NT2/D1 (cell line): ENCODE measurements at places on chromosomes 6 and 20.

DNA sequence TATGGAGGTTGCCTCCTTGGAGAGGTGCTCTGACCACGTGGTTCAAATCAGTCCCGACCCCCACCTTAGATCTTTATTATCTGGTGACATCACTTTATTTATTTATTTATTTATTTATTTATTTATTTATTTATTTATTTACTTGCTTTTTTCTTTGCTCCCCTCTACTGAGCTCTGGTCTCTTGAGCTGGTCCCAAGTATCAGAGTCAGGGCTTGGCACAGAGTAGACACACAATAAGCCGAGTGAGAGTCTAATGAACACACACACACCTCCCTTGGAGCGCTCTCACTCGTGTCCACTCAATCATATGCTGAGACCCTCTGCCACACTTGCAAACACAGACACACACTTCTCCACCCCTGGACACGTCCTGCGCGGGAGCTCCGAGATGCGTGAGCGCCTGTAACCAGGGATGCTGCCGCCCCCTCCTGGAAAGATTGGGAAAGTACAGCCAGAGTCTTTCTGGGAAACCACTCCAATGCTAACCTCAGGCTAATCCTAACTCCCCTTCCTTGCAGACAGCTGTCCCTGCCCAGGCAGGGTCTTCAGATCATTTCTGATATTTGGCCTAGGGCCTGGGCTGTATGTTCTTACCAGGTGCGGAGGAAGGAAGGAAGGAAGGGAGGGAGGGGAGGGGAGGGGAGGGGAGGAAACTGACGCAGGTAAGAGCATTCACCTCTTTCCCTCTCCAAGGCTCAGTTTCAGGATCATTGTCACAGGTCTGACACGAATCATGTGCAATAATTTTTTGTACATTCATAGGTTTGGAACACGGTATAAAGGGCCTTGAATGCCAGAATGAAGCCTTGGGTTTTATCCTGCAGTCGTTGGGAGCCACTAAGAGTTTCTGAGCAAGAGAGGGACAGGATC, 70.9 kb downstream of the STK35 start:
- DNase-seq = peak; percentile 43

GRCh38 chr6:69007781-69008180, 372.7 kb downstream of the ADGRB3 start:
- DNase-seq = no peak

GRCh38 chr6:162372106-162372505, 355.5 kb downstream of the PRKN start:
- DNase-seq = no peak

- DNase-seq = no peak
Observed at GRCh38 chr6:72639920-72640614, 18.2 kb downstream of the KCNQ5 start.

- DNase-seq = no peak
Observed at GRCh38 chr20:49326026-49326425, 48.2 kb upstream of the ZNFX1 start.

GRCh38 chr20:33391722-33392415, 9.4 kb downstream of the CDK5RAP1 start:
- peak; percentile 30 for DNase-seq

GRCh38 chr6:24974182-24975171, 38.7 kb upstream of the RIPOR2 start:
- DNase-seq = no peak

DNA sequence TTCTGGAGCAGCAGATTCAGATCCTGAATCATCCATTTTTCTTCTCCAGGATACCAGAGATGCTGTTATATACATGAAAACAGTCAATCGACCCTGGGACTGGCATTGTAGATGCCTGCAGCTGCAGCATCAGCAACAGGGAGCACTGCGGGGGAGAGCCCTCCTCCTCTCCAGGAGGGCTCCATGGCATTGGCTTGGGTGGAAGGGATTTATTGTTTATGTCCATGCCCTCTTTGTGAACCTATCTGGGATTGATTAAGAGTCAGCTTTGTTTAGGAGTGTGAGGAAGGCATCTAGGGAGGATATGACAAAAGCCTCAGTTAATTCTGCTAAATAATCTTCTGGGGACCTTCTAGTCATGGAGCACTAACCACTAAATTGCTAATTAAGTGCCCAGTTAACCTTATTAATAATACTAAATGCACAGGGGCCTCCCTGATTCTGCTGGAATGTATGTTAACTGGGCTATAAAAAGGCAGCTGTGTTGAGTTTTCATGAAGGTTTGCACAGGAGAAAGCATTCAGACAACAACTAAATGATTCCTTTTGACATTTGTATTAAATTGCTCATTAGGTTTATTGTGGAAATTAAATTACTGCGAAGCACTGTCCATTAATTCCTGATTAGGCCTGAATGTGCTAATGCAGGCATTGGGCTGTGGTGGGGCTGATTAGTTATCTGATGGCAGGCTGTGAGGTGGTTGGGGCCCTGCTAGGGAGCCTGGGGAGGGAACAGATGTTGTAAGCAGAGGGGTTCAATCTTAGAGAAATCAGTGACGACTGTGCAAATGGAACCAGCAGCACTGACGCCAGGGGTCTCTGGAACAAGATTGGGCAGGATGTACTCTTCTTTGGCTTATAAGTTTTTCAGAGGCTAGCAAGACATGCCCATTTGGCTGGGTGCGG, 57.6 kb downstream of the IMPG1 start:
- DNase-seq = no peak

DNA sequence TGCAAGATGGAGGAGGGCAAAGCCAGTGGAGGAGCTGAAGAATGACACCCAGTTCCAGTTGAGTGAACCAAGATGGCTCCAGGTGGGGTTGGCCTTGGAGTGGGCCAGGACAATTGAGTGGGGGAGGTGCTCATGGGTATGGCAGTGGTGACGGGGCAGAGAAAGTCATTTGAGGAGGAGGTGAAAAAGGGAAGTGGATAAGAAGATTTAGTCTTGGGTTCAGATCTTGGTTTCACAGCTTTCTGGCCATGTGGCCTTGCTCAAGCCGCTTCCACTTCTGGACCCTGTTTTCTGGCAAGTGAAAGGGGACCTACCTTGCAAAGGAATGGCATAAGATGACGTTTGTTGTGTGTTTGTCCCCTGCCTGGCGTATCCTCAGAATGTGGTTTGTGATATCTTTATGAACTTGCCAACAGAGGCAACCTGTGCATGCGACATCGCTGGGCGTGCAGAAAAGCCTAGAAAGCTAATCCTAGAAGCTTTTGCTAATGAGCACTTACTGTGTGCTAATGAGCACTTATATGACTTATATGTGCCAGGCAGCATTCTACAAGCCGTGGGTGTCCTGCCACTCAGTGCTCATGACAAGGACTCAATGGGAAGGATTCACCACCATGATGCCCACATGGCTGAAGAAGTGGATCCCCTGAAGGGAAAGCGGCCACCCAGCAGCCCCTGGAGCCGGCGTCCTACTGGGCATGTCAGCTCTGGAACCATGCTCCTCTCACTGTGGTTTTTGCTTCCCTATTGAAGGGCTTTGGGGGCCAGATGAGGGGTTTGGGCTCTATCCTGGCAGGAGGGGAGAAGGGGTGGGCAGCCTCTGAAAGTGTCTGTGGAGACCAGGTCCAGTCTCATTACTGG, 23.6 kb upstream of the STX16 start:
- no peak for DNase-seq

DNA sequence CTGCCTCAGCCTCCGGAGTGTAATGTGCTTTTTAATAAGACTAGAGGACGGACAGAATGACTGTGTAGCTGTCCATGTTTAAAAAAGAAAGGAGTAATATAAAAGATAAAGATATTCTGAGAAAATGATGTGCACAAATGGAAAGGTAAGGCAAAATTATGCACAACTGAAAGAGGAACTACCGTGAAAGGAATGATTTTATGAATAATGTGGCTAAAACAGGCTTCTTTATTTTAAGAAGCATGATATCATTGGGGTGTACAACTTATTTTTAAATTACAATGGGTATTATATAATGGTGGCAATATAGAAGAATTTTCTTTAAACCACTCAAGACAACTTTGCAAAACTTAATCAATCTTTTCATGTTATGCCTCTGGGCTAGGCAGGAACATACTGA, 78.1 kb downstream of the FIG4 start:
- no peak for DNase-seq

DNA sequence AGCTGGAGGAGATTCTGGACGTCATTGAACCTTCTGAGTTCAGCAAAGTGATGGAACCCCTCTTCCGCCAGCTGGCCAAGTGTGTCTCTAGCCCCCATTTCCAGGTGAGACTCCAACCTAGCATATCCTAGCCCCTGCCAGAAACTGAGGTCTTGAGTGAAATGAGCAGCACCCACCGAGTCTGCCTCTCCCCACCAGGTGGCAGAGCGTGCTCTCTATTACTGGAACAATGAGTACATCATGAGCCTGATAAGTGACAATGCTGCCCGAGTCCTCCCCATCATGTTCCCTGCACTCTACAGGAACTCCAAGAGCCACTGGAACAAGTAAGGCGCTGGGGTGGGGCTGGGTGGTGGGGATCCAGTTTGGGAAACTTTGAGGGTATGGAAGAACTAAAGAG, 4.6 kb downstream of the MEA1 start:
- no peak for DNase-seq

DNA sequence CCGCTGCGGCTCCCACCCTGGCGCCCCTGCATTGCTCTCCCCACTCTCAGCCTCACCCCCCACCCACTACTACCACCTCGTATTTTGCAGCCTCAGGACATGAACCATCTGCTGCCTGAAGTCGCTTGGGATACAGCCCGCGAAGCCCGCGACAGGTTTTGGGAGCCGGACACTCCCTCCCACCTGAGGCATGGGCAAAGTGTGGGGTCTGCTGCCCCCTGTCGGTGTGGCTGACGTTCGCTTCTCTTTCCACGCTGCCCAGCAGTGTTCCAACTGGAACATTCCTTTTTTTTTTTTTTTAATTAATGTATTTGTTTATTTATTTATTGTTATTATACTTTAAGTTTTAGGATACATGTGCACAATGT, 15.3 kb upstream of the LPA start:
- DNase-seq = no peak

GRCh38 chr20:38217791-38218565, 42.6 kb downstream of the KIAA1755 start:
- peak; percentile 27 for DNase-seq

DNA sequence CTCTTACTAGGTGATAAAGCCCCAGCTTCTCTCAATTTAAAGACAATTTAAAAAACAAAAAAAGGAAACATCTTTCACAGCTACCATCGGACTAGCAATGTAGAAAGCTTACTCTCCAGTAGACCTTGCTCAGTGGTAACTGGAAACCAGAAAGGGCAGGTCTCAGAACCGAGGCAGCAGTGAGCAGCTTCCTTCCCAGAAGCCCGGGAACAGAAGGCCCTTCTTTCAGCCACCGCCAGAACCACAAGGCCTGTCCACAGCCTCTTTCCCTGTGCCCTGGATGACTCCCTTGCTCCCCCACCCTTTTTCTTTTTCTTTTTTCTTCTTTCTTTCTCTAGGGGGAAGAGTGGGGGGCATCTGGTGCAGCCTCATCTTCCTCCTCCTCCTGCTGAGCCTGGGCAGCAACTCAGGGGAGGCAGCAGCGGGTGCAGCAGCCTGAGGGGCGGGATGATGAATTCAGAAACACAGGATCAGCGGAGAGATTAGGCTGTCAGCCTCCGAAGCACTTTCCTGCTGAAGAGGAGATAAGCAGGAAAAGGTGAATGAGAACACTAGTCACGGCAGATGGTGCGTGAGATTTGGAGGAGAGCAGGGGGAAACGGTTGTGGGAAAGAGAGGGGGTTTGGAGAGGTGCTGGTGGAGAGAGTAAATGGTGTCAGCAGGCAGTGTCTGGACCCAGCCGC, 158.5 kb downstream of the ID4 start:
- no peak for DNase-seq

DNA sequence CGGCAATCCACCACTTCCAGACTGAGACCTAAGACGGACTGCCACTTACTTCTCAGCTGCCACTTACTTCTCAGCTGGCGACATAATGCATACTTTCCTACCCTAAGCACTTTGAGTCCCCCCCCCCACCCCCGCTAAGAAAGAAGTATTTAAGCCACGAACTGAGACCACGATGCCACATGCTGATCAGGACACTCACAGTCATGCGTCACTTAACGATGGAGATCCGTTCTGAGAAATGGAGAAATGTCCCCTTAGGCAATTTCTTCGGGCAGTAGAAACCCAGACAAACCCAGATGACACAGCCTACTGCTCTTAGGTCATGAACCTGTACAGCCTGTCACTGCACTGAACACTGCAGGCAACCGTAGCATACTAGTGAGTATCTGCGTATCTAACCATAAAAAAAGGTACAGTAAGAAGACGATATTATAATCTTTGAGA, 690 bp downstream of the IFNGR1 start:
- no peak for DNase-seq

DNA sequence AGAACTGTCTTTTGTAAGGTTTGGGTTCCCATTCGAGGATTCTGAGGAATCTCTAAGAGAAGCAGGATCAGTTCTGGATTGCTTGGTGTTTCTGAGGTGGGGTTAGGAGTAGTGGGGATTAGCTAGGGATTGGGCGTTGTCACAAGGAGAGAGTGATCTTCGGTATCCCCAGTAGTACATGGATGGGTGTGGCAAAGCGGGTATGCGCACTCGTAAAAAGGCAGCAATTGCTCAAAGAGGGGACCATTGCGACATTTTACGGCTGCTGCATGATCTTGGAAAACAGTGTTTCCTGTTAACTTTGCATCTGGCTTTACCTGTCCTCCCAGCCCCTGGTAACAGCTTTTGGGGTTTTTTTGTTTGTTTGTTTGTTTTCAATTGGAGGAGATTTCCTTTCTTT, 9.7 kb upstream of the ZSCAN9 start:
- no peak for DNase-seq

DNA sequence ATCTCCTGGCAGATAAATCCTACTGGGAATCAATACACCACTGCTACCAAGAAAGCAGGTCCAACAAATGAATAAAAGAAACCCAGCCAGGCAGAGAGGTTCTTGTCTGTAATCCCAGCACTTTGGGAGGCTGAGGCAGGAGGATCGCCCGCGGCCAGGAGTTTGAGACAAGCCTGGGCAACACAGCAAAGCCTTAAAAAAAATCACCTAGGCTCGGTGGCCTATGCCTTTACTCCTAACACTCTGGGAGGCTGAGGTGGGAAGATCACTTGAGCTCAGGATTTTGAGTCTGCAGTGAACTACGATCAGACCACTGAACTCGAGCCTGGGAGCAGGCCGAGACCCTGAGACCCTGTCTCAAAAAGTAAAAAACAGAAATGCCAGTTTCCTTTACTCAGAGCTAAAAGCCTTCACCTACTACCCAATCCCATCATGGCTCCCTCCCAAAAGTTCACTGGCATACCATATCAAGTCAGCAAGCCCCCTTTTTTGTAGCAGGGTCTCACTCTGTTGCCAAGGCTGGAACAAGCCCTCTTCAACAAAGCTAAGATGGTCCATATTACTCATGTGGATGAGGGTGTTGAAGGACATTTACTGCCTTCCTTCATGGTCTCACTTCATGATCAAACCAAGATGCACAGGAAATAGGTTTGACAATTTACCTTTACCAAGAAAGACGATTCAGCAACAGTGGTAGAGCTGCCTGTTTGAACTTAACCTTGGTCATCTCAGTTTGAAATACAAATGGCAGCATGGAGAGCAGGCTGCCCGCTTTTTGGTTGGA, 5.3 kb downstream of the SNX5 start:
- DNase-seq = no peak

GRCh38 chr6:44078827-44079671, 48.2 kb downstream of the MRPL14 start:
- DNase-seq = no peak

GRCh38 chr20:58901488-58902402, 49.2 kb downstream of the GNAS start:
- DNase-seq = no peak

GRCh38 chr20:23445596-23446217, 6.2 kb downstream of the CSTL1 start:
- DNase-seq = no peak
